GM06990 (cell line): ENCODE measurements at places on chromosomes 7 and 10.

DNA sequence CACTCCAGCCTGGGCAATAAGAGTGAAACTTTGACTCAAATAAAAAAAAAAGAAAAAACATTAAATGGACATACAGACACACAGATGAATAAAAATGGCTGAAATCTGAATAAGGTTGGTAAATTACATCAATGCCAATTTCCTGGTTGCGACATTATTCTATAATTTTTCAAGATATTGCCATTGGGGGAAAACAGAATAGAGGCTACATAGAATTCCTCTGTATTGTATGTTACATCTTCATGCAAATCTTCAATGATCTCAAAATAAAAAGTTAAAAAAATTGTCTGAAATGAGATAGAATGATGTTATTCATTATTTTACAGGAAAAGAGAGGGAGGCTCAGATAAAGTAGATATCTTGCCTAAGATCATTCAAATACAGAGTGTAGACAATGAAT, 234.0 kb downstream of the SDHAF3 start:
- no peak for DNase-seq

DNA sequence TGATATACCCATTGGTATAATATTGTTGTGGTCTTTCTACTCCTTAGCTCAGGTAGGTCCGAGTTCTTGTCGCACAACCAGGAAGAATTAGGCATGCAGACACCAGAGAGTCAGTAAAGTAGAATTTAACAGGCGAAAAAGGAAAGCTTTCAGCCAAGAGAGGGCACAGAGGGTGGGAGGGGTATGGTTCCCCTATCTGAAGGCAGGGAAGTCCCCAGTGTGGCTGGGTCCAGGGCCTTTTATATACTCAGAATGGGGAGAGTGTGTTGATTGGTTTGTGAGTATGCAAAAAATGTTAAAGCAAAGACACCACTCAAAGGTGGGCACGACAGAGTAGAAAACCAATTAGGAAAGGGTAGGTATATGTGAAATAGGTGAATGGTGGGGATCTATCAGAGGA, 53.9 kb downstream of the IMMP2L start:
- DNase-seq: no peak

- peak; percentile 15 for DNase-seq
Observed at GRCh38 chr10:80855348-80855971, 317.8 kb downstream of the SH2D4B start.

GRCh38 chr7:106392590-106392989, 107.8 kb upstream of the NAMPT start:
- DNase-seq: no peak

- no peak for DNase-seq
Observed at GRCh38 chr10:131959841-131960240, 21.9 kb downstream of the BNIP3 start.

DNA sequence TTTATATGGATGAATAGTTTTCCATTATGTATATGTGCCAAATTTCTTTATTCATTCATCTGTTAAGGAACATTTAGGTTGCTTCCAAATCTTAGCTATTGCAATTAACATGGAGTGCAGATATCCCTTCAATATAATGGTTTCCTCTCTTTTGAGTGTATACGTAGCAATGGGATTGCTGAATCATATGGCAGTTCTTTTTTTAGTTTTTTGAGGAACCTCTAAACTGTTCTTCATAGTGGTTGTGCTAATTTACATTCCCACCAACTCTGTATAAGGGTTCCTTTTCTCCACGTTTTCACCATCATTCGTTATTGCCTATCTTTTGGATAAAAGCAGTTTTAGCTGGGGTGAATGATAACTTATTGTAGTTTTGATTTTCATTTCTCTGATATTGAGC, 46.5 kb downstream of the FAS start:
- DNase-seq: no peak

DNA sequence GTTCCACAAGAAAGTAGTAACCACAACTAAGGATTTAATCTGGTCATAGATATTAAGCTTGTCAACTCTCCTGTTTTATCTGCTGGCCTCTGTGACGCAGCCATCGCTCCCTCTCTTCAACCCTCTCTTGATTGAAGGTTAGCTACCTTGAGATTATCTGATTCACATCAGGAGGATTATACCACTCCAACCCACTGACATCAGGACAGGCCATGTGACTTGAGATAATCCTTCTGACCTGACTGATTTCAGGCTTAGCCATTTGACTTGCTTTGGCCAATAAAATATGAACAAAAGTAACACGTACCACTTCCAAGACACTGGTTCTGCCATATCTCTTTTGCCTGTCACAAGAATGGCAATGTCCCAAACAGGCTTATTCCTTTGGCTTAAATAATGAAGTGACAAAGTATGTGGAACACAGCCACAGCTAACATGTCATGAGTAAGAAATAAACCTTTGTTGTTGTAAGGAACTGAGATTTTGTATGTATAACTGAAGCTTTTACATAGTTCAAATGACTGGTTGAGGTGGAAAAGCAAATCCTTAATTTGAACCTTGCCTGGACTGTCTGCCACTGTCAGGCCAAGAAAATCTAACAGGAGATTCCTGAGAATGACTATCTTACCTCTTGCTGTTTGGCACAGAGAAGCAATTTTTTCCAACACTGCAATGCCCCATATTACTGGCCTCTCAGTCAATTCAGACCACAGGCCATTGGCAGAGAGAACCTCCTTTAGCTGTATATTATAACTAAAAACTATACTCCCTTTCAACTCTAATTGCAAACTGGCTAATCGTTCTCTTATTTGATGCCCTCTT, 13.9 kb downstream of the ZNF438 start:
- DNase-seq: no peak

GRCh38 chr7:90910136-90910535, 314.0 kb downstream of the CDK14 start:
- DNase-seq: no peak

DNA sequence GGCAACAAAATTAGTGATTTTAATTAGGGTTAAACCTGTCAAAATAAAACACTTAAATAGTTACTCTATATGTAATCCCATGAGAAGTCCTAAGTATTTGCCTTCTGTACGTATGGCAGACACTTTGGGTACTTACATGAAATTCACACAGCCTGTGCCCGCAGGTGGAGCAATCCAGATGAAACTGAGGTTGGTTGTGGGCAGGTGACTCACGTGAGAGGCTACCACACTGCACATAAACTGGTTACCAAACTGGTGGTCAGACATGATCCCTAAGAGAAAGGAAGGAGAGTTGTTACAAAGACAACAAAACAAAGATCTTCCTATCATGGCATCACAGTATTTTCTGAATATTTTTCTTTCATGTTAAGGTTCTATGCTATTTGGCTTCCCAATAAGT, 156.1 kb downstream of the RELN start:
- no peak for DNase-seq

DNA sequence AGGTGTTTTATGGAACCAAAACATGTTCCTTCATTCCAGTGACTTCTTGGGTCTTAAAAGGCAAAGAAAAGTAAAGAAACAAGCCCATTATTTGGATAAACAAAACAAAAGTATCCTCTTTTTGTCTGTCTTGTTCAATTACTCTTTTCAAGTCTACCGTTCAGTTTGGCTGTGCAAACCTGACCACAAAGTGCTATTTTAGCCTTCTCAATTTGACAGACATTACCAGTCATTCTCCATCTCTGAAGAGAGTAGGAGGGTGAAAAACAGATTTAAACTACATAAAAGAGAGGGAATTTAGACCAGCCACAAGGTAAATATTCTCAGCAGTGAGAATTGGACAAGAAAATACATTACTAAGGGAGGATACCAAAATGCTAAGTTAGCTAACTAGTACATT, 145.2 kb downstream of the GRM3 start:
- peak; percentile 20 for DNase-seq

DNA sequence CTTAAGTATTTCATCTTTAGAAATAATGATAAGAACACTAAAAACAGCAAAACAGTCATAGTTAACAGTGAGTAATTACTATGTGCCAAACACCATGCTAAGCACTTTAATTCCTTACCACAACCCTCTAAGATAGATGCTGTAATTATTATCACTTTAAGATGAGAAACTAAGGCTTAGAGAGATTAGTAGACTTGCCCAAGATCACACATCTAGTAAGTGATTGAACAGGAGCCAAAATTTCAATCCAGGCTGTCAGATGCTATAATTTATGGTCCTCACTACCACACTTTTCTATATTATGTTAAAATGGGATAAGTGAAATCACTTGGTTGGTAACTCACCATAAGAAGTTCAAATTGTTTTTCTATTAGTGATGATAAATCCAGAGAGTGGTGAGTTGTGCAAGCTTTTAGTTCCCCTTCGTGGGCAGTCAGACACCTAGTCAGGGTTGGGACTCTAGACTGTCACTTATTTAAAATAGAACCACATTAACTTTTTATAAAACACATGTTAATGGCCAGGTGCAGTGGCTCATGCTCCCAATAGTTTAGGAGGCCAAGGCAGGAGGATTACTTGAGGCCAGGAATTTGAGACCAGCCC, 85.9 kb upstream of the GATA3 start:
- no peak for DNase-seq

DNA sequence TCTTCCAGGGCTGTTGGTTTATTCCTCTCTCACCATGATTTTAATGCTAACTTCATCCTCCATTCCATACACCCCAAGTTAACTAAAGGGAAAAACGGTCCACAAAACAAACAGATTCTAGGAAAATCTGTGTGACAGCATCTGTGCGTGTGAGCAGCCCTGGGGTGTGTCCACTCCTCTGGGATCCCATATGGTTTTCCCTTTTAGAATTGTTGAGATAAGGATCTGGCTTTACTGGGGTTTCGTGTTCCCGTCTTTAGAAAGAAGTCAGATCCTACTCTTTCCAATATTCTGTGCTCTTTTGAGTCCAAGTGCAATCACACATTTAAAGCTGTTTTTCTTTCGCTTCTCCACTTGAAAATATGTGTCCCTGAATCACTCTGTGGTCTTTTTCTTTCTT, 257.1 kb downstream of the KLF6 start:
- DNase-seq: no peak

- DNase-seq: no peak
Observed at GRCh38 chr7:100157334-100158228, 942 bp downstream of the TRAPPC14 start.

DNA sequence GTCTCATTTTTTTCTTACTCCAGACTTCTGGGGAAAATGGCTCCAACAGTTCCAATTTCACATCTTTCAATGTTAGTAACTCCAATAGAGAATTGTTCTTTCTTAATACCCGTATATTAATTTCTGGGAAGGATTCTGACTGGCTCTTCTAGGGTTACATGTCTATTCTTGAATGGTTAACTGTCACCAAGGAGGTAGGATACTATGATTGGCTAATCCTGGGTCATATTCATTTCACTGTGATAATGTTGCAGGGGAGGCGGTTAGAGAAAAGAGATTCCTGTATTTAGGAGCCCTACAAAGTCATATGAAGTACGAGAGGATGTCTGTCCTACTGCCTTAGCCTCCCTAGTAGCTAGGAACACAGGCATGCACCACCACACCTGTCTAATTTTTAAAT, 16.1 kb upstream of the VCL start:
- DNase-seq: no peak

DNA sequence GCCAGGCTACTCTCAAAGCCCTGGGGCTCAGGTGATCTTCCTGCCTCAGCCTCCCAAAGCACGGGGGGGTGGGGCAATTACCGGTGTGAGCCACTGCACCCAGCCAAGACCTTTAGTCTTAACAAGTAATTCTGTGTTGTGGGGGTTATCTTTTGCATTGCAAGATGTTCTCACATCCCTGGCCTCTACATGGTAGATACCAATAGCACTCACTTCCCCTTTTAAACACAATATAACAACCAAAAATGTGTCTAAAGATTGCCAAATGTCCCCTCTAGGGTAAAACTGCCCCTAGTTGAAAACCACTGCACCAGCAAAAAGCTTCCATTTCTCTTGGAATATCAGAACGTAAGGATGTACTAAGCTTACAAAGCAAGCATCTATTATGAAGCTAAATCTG, 225.0 kb downstream of the CTNNA3 start:
- DNase-seq: peak; percentile 14

DNA sequence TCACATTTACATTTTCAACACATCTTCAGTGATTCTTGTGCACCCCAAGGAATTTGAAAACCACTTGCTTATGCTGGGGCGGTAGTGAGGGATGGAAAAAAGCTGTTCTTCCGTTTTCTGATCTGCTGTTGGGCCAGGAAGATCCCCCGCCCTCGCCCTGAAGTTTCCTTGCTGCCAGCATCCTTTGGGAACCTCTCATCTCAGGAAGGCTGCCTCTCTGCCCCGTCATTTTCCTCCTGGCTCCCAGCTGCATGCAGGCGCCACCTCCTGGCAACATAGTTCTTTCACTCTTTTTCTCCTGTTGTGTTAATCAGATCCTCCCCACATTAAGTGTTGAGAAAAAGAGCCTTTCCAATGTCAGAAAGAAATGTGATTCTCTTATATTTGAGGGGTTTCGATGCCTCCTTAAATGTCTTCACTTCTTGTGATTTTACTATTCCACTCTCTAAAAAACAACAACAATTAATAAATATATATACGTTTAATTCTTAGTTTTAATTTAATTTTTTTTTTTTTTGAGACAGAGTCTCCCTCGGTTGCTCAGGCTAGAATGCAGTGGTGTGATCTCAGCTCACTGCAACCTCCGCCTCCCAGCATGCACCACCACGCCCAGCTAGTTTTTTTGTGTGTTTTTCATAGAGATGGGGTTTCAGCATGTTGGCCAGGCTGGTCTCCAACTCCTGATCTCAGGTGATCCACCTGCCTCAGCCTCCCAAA, 122.9 kb downstream of the RALA start:
- no peak for DNase-seq

- DNase-seq: no peak
Observed at GRCh38 chr10:69662901-69663300, 32.9 kb downstream of the FAM241B start.

GRCh38 chr7:444606-445005, 75.0 kb downstream of the PDGFA start:
- DNase-seq: no peak

- DNase-seq: no peak
Observed at GRCh38 chr10:78255796-78256638, 222.4 kb downstream of the RPS24 start.

DNA sequence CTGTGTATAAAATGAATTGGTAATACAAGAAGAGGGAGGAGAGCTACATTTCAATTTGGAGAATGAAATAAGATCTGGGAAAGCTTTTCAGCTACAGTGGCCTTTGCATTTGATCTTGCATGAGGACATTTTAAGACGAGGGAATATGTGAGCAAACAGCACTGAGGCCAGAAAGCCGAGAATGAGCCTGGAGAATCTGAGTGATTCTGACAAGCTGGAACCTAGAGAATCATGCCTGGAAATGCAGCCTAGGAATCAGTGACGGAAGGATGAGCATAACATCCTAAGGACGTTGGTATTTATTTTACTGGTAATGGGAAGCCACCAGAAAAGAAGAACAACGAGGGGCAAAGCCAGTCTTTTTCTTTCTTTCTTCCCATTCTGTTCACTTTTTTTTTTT, 44.3 kb downstream of the ARL5B start:
- no peak for DNase-seq
